ENCODE measurements at places on chromosomes 2 and 18. TPM values are rescaled to one million over a fixed set of nuclear protein-coding genes. Genes with fewer than 3 reads are reported as not detected.

DNA sequence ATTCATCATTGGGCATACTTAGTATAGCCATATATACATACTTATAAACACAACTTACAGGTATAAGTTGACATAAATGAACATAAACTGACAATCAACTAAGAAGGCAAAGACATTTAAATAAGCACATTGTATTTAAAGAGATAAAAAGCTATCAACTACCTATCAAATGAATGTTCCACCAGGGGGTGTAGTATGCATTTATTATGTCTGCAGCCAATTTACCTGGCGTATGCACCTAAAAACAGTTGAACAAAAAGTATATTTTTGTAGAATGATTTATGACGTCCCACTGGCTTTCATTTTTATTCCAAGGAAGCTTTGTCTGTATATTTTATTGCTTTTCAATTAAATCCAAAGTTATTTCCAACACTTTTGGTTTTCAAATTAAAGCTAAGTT lies 323.5 kb downstream of the AFF3 start:
- no peaks in the 10 kb centered on the region for H3K4me1 ChIP-seq
- no peak overlapping the region for H3K27ac ChIP-seq
- no peak for DNase-seq
- no peak overlapping the region for H3K4me3 ChIP-seq
- no peaks in the 10 kb centered on the region for H3K36me3 ChIP-seq

DNA sequence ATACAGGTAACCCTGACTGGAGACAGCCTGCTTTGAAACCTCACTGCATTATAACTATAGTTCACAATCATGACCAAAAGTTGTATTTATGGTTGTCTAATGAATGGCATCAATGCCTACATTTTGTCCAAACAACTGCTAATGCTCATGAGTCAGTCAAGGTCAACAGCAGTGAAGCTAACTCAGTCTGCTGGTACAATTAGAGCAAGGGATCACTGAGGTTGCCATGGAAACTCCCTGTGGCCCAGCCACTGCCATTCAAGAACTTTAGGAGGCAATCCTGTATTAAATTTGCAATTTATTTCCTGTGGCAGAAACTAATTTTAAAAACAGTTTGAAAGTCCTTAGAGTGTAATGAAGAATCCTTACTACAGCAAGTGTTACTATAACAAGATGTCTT lies 185.1 kb upstream of the SMAD7 start:
- DNase-seq, result no peak
- H3K36me3 ChIP-seq, result peaks cover 5% of the 10 kb centered on the region
- no peaks in the 10 kb centered on the region for H3K27me3 ChIP-seq
- no peak overlapping the region for H3K27ac ChIP-seq

GRCh38 chr2:184956856-184957255 lies 358.5 kb downstream of the ZNF804A start:
- no peak for DNase-seq
- no peaks in the 10 kb centered on the region for H3K27me3 ChIP-seq
- no peaks in the 10 kb centered on the region for H3K36me3 ChIP-seq
- no peak overlapping the region for H3K27ac ChIP-seq
- H3K4me3 ChIP-seq, result no peak overlapping the region
- no peaks in the 10 kb centered on the region for H3K4me1 ChIP-seq

Gene SPRED2
- total RNA-seq, result 8.9 TPM

DNA sequence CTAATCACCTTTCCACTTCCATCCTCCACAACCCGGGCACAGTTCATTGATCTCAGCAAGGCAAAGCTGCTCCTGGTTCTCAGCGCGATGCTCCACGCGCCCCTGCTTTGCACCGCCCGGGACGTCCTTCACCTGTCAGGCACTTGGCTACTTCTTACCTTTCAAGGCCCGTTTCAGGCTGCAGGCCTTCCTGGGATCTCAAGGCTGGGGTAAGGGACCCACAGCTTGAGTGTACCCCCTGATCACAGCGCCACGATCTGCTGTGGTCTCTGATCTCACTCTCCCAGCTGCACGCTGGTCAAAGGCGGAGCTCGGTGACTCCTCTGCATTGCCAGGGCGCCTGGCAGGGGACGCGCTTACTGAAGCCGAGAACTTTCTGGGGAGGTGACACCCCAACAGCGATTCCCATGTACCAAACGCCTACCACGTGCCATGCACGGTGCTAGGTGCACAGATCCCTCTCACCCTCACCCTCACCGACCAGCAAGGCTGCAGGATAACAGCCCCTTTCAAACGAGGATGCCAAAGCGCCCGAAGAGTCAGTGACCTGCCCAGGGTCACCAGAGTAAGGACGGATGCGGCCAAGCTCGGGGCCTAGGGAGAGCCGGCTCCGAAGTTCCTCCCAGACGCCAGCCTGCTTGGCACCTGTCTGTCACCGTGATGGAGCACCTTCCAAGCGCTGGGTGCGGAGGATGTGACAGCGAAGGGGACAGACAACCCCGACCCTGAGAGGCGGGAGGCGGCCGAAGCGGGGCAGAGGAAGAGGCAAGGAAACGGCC lies 818 bp downstream of the ITGB1BP1 start:
- peak overlapping the region; percentile 88 for H3K27ac ChIP-seq
- peaks cover 41% of the 10 kb centered on the region for H3K4me1 ChIP-seq
- DNase-seq, result peak; percentile 73
- no peaks in the 10 kb centered on the region for H3K27me3 ChIP-seq
- peaks cover 19% of the 10 kb centered on the region for H3K36me3 ChIP-seq

Data from activated CD4-positive, alpha-beta memory T cell treated with anti-CD3 and anti-CD28 coated beads for 36 hours (primary cell).